ENCODE measurements at places on chromosomes 11 and 22. TPM values are rescaled to one million over a fixed set of nuclear protein-coding genes. Genes with fewer than 3 reads are reported as not detected.

DNA sequence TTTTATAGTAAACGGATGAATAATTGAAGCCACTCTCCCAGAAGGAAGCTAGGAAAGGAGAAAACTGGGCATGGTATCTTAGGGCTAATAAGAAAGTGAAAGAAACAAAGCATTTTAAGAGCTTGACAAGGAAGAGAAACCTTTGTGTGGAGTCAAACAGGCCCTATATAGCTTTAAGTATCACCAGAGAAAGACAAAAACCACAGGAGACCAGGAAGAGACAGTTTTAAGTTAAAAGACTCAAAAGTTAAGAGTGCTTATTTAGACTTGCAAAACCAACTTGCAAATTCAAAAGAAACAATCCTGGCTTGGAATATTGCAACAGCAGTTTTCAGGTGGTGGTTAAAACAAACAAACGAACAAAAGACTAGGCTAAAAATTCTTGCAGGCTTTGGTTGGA, 3.4 kb downstream of the PAK1 start:
- no peak for DNase-seq

GRCh38 chr22:39173787-39174497, 21.5 kb upstream of the CBX7 start:
- DNase-seq, result no peak

The ASCL2 gene
- 0.80 TPM for total RNA-seq

GRCh38 chr11:111357150-111358037, 21.7 kb downstream of the POU2AF1 start:
- no peak for DNase-seq

- DNase-seq, result peak; percentile 54
These were observed 15.5 kb downstream of the C1QTNF6 start for GRCh38 chr22:37172266-37173245.

GRCh38 chr11:117535850-117536411, 208.3 kb downstream of the CEP164 start:
- no peak for DNase-seq

DNA sequence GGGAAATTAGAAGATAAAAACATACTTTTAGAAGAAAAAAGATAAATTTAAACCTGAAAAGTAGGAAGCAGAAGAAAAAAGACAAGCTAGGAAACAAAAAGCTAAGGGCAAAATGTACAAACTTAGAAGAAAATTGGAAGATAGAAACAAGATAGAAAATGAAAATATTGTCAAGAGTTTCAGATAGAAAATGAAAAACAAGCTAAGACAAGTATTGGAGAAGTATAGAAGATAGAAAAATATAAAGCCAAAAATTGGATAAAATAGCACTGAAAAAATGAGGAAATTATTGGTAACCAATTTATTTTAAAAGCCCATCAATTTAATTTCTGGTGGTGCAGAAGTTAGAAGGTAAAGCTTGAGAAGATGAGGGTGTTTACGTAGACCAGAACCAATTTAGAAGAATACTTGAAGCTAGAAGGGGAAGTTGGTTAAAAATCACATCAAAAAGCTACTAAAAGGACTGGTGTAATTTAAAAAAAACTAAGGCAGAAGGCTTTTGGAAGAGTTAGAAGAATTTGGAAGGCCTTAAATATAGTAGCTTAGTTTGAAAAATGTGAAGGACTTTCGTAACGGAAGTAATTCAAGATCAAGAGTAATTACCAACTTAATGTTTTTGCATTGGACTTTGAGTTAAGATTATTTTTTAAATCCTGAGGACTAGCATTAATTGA, 1.0 kb downstream of the MALAT1 start:
- DNase-seq, result no peak

DNA sequence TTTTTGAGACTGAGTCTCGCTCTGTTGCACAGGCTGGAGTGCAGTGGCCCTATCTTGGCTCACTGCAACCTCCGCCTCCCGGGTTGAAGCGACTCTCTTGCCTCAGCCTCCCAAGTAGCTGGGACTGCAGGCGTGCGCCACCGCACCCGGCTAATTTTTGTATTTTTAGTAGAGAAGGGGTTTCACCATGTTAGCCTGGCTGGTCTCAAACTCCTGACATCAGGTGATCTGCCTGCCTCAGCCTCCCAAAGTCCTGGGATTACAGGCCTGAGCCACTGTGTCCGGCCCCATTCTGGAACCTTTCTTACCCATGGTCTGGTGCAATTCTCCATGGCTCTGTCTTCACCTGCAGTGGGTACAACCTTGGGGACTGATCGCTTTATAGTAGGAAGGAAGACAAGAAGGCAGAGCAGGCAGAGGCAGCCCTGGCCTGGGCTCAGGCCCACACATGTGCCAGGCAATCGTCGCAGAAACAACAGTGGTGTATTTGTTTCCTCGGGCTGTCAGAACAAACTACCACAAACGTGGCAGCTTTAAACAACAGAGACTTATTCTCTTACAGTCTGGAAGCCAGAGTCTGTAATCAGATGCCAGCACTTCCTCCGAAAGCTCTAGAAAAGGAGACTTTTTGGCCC, 4.0 kb upstream of the PTGDR2 start:
- DNase-seq, result peak; percentile 43

GRCh38 chr11:93906486-93906885, 56.1 kb upstream of the VSTM5 start:
- no peak for DNase-seq

DNA sequence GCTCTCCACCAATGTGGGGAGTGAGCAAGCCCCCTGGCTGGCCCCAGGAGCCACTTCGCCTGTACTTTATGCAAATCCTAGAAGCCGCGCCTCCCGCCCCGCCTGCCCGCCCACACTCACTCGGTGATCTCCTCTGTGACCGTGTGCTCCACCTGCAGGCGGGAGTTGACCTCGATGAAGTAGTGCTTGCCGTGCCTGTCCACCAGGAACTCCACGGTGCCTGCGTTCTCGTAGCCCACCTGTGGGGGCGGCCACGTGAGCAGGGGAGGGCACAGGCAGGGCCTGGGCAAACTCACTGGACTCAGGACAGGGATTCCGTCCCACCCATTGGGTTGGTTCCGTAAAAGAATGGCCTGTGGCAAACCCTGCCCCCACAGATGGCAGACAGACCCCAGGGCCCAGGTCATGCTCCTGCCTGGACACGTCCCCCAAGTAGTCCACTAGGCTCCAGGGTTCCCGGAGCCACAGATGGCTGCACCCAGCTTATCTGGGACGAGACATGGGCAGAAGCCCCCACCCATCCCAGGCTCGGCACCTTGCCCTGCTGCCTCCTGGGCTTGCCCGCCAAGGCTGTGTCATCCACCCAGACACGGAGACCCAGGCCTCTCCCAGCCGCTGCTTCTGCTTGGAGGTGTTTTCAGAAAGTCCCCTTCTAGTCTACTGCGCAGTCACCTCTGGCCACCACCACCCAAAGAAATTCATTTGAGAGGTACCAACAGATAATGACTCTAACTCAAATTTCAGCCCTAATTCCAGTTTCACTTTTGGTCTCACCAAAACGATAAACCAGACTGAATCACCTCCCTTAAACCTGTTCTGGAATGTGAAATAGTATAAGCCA, 12.1 kb downstream of the LRFN4 start:
- DNase-seq, result no peak

DNA sequence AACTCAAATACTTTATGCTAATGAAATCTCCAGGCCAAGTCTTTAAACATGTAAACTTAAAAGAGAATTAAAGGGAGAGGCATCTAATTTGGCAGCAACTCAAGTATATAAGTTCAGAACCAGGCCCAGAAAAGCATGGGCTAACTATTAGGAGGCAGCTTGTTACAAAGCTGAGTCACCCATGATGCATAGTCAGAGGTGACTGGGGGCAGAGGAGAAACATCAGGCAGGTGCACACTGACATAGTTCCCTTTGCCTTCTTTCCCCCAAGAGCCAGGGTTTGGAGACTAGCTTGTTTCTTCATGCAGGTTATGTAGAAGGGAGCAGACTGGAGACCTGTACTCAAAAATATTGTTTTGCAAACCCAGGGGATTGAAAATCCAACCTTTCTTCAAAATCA, 619.0 kb downstream of the SOX6 start:
- DNase-seq, result no peak

The DRICH1 gene
- total RNA-seq, result 1.3 TPM

DNA sequence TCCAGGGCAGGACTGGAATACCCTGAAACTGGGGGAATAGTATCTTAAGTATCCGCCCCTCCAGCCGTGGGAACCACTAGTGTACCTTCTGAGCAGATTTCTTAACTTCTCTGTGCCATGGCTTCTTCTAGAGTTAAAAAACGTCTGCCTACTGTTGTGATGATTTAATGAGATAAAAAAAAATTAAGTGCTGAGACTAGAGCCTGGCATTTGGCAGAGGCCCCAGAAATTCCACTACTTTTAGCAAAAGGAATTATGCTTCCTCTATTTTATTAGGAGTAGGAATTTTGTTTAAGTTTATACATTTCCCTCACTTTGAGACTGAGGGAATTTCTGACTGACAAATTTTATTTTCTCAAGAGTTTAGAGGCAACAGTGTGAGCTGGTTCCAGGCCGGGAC, 371.2 kb upstream of the B3GAT1 start:
- no peak for DNase-seq

DNA sequence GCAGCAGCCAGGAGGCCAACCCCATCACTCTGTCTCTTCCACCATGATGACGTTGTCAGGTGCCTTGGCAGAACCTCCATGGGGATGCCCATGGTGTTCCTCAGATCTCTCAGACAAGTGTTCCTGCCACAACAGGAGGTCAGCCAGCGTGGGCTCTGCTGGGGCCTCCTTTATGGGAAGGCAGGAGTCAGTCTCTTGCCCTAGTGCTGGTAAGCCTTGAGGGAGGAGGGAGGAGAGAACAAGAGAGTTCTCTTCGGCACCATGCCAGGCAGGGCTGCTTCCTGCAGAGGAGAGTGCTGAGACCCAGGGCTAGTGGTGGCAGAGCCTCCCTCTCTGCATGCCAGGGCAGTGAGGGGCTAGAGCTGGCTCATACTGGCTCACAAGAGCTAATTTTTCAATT, 32.5 kb downstream of the GNAZ start:
- DNase-seq, result no peak

GRCh38 chr11:45924927-45925326, 2.5 kb downstream of the LARGE2 start:
- peak; percentile 32 for DNase-seq

The PLA2G3 gene
- total RNA-seq, result not detected

The CASP12 gene
- total RNA-seq, result 2.3 TPM

The BBOX1 gene
- 0.45 TPM for total RNA-seq

The MPPED2 gene
- total RNA-seq, result 8.0 TPM

- peak; percentile 40 for DNase-seq
These were observed 410 bp downstream of the GLB1L3 start for GRCh38 chr11:134276396-134277182.

The SAA4 gene
- total RNA-seq, result not detected

The UCP3 gene
- total RNA-seq, result 2.6 TPM

DNA sequence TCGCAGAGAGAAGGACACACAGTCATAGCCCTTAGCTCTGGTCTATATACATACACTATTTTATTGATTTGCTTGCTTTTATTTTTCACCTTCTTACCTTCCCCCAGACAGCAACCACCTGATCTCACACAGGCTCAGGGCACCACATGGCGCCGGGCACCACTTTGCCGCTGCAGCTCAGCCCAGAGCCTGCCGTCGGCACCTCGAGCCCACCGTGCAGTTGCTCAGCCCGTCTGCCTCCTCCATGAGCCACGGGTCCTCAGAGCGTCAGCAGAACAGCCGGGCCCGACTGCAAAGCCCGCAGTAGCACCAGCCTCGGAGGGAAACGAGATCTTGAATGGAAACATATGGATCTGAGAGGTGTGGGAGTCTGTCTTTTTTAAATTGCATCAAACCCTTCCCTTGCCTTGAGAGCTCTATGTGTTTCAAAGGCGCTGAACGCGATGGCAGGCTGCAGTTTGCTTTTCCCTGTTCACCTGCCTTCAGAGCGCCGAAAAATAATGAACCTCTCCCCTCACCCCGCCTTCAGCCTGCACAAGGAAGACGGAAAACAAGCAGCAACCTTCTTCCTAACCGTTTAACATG, 505.4 kb downstream of the MN1 start:
- DNase-seq, result no peak

DNA sequence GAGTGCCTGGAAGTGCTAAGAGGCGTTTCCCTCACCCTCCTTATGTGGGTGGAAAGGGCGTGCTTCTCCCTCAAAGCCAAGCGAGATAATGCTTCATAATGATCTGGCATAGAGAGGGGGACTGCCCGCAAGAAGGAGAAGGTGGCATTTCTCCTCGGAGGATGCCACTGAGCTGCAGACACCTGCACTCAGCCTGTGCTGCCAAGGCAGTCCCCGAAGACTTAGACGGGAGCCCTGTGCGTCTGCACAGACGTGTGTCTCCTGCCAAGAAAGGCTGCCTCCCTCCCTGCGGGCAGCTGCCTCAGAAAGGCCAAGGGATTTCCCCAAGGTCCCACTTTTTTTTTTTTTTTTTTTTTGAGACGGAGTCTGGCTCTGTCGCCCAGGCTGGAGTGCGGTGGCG, 48.1 kb upstream of the SPATA19 start:
- no peak for DNase-seq

The PRR33 gene
- total RNA-seq, result not detected

GRCh38 chr11:60974726-60975125, 3.2 kb downstream of the CD6 start:
- no peak for DNase-seq

- DNase-seq, result no peak
These were observed 14.9 kb downstream of the ARAP1 start for GRCh38 chr11:72737336-72737735.

GRCh38 chr11:44590769-44591168, 25.3 kb downstream of the CD82 start:
- DNase-seq, result no peak

- DNase-seq, result no peak
These were observed 27.2 kb downstream of the GRAMD1B start for GRCh38 chr11:123457187-123457770.

The CPT1B gene
- total RNA-seq, result 18.2 TPM

- DNase-seq, result no peak
These were observed 9.4 kb downstream of the CDC45 start for GRCh38 chr22:19488884-19489843.

The TMEM25 gene
- 20.9 TPM for total RNA-seq

DNA sequence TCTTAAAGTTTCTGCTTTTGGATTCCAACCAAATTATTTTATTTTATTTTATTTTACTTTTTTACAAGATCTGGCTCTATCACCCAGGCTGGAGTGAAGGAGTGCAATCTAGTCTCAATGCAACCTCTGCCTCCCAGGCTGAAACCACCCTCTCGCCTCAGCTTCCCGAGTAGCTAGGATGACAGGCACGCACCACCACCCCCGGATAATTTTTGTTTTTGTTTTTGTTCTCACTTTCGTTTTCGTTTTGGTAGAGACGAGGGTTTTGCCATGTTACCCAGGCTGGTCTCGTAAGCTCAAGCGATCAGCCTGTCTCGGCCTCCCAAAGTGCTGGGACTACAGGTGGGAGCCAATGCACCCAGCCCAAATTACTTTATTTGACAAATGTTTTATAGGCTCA, 219.8 kb downstream of the ETS1 start:
- no peak for DNase-seq

GRCh38 chr11:134500621-134501020, 88.6 kb upstream of the B3GAT1 start:
- DNase-seq, result peak; percentile 26

DNA sequence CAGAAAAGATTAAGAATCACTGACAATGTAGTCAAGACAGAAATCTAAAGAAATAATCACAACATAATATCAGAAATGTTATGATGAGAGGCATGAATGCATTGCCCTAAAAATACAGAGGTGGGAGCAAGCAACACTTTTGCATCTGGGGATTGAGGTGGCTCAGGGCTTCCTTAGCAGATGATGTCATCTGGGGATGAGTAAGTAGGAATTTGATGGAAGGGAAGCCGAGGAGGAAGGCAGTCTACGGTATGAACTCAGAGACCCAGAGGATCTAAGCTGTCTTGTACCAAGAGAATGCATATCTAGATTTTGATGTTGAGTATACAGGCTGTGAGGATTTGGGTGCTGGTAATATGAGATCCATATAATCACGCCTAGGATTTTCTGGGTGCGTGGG, 193.0 kb upstream of the SNX19 start:
- no peak for DNase-seq

GRCh38 chr22:46998331-46998730, 235.9 kb downstream of the TBC1D22A start:
- DNase-seq, result peak; percentile 51

The LMO2 gene
- 28.3 TPM for total RNA-seq

All from sciatic nerve (tissue), 2 donors.